Muscle of back (tissue), 13 donors: ENCODE measurements at places on chromosomes 3 and 15.

- peak; percentile 8 for DNase-seq
Observed at GRCh38 chr3:182568876-182569275, 224.4 kb upstream of the ATP11B start.

DNA sequence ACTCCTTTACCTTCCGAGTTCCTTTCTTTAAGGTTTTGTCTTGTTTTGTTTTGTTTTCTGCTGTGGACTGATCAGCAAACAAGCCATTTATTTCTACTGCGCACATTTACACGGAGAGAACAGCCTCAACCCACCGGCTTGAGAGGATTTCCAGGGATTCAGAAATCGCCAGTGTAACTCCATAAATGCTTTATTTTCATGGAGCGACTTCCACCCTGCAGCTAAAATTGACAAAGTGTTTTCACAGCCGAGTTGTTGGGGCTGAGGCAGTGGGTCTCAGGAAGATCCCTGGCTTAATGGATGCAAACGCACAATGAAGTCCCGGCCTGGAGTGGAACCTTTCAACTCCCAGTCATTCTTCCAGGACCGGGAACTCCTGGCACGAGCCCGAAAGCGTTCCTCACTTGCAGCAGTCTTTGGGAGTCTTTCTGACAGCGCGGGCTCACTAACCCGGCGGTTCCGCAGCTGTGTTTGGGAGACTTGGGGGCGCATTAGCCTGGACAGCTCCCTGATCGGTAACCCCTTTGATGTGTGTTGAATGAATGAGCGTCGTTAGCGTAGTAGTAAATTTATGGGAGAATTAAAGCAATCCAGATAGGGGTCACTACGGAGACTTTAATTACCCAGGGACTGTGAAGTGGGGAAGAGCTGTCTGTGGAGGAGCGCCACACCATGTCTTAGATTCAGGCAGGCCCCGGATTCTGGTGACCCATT is 785 bp upstream of the MYRIP start:
- peak; percentile 36 for DNase-seq

DNA sequence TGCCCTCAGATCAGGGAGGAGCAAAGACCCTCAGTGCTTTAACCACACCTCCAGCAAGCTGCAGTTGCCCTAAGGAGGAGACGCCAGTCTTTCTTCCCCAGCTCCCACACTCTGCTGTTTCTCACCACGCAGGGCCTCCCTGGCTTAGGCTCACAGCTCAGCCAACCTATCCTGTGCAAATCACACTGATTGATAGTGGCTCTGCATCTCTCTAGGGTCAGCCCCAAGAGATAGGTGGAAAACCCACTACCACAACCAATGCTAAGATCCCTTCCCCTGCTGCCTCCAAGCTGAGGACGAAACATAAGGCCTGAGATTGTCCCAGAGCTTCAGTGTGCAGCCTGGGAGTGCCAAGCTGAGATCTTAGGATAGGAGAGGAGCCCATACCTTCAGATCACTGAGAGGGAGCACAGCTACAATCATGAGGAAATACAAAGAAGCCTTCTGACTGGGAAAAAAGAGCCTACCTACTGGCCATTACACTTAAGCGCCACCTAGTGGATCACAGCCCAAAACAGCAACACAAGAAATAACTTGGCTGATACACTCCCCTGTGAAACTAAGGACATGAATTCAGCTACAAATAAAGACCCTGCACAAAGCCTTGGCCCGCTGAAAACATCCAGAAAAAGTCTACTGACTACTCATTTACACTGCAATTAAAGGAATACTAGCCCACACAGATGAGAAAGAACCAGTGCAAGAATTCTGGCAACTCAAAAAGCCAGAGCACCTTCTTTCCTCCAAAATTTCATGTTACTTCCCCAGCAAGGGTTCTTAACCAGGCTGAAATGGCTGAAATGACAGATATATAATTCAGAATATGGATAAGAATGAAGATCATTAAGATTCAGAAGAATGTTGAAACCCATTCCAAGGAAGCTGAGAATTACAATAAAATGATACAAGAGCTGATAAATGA is 271.5 kb upstream of the DCBLD2 start:
- DNase-seq, result peak; percentile 58

- peak; percentile 74 for DNase-seq
Observed at GRCh38 chr3:73432023-73432705, 192.6 kb downstream of the PDZRN3 start.

DNA sequence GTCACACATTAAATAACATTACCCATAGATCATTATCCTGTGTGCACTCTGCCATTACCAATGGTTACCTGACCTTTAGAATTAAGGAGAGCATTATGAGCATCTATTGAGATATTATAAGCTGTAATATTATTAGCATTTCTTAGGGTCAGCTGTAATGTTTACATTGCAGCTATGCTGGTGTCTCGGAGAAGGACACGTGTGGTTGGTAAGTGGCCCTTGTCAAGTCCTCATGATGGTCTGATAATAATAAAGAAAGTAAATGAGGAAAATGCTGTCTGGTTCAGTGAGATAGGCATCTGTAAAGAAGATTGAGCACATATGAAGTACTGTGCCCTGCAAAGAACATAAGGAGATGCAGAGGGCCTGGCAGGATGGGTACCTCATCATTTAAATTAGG is 71.7 kb upstream of the ARL6 start:
- no peak for DNase-seq

- DNase-seq, result no peak
Observed at GRCh38 chr15:50463423-50464358, 39.5 kb downstream of the USP8 start.

DNA sequence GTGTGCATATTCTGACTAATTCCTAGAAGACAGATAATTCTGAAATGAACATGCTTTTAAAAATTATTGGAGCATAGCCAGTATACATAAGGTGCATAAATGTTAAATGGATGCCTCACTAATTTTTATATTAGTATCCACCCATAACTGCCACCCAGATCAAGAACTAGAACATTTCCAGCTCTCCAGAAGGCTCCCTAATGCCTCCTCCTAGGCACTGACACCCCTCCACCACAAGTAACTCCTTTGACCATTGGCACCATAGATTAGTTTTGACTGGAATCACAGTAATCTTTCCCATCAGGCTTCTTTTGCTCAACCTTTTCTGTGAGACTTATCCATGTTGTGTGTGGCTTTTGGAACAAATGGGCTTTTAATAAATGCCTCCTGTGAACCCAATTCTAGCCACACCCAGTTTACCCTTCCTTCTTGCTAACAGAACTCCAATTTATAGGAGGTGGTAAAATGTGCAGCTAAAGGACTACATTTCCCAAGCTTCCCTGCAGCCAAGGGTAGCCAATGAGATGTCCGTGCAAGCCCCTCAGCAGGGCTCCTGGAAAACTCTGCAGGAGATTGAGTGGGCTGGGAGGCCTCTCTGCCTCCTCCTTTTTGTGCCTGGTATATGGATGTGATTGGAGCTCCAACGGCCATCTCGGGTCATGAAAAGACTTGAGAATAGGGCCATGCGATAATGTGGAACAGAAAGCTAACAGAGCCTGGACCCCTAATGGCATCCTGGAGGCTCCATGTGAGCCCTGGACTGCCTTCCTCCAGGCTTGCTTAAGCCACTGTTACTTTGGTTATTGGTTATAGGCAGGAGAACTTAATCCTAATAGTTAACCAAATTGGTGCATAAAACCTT is 322.6 kb upstream of the TLE3 start:
- DNase-seq, result no peak

DNA sequence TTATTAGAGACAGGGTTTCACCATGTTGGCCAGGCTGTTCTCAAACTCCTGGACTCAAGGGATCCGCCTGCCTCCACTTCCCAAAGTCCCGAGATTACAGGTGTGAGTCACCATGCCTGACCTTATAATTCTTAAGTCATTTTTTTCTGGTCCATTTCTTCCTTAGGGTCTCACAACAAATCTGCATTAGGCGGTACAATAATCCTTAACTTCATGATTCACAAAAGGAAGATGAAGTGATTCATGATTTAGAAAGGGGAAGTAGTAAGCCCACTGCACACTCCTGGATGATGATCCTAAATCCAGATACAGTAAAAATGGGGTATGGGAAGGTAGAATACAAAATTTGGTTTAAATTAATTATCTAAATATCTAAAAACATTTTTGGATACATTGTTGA is 45.0 kb upstream of the TKT start:
- DNase-seq, result no peak

GRCh38 chr15:95162069-95162468 is 930.7 kb downstream of the MCTP2 start:
- no peak for DNase-seq

- no peak for DNase-seq
Observed at GRCh38 chr15:48856942-48857341, 21.0 kb upstream of the EID1 start.

GRCh38 chr3:188926741-188927511 is 244.8 kb upstream of the TPRG1 start:
- no peak for DNase-seq
